NCI-H1694 (cell line): ENCODE measurements at places on chromosomes 7 and 10.
A peak's percentile ranks its signal among the peaks of the same experiment; 100 is the strongest.

GRCh38 chr10:71093531-71093930 is 118.8 kb upstream of the UNC5B start:
- DNase-seq = no peak

GRCh38 chr7:28750981-28751380 is 207.1 kb downstream of the TRIL start:
- DNase-seq = no peak

DNA sequence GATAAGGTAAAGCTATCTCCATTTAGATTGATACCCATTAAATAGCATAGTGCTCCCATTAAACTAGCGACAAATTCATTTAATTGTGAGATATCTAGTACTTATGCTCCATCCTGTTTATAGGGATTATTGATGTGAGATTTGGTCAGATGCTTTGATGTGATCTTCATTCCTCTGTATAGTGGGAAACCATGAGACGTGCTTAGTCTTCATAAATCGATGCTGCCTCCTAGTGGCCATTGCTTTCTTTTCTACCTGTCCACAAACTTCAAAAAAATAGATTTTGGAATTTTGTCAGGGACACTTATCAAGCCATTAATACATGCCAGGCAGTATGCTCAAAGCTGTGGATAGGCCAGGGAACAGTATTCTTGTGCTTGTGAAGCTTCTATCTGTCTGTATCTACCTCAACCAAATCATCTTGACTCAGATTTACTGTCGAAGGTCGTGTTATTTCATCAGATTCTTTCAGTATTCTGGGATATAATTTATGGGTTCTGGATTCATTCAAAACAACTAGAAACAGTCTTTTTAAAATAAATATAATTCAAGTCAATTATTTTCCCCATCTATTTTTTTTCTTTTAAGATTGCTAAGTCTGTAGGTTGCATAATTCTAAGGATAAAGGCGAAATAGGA is 12.0 kb downstream of the LSM8 start:
- DNase-seq = peak; percentile 73

- no peak for DNase-seq
Observed at GRCh38 chr10:17547060-17547459, 70.1 kb downstream of the HACD1 start.

DNA sequence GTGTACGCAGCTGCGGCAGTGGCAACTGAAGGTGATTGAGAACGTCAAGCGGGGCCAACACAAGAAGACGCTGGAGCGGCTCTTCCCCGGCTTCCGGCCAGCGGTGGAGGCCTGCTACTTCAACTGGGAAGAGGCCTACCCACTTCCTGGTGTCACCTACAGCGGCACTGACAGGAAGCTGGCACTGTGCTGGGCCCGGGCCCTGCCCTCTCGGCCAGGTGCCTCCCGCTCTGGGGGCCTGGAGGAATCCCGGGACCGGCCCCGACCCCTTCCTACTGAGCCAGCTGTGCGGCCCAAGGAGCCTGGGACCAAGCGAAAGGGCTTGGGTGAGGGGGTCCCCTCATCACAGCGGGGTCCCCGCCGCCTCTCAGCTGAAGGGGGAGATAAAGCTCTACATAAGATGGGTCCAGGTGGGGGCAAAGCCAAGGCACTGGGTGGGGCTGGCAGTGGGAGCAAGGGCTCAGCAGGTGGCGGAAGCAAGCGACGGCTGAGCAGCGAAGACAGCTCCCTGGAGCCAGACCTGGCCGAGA is 6.5 kb downstream of the ZSWIM8 start:
- no peak for DNase-seq

DNA sequence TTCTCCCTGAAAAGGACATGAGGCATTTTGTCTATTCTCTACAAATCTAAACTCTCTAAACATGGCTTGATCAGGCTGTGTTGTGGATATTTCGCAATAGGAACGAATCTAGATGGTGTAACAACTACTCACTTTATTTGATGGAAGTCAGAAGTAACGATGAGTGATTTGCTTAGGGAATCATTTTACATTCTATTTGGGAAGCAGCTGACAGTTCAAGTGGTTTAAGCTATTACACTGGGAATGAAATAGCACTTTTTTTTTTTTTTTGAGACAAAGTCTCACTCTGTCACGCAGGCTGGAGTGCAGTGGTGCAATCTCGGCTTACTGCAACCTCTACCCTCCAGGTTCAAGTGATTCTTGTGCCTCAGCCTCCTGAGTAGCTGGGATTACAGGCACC is 44.1 kb downstream of the NPY start:
- no peak for DNase-seq

GRCh38 chr7:2886900-2887299 is 42.8 kb upstream of the GNA12 start:
- peak; percentile 75 for DNase-seq

DNA sequence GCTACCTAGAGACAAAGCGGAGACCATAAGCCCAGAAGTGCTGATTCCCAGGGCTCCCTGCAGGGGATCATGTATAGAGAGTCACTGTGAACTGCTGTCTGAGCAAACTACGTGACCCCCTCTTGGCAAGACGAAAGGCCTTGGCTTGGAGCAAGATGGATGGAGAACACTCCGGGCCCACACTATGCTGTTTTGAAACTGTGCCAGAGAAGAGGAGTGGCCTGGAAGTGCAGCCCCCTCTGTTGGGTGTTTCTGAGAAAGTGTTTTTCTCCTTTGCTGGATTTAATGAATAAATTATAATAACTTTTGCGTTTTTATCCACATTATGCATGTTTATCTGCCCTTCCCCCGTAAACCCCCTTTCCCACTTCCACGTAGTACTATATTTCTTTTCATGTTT is 639.3 kb upstream of the GALNT17 start:
- no peak for DNase-seq

- no peak for DNase-seq
Observed at GRCh38 chr7:93364806-93365205, 132.6 kb downstream of the VPS50 start.

DNA sequence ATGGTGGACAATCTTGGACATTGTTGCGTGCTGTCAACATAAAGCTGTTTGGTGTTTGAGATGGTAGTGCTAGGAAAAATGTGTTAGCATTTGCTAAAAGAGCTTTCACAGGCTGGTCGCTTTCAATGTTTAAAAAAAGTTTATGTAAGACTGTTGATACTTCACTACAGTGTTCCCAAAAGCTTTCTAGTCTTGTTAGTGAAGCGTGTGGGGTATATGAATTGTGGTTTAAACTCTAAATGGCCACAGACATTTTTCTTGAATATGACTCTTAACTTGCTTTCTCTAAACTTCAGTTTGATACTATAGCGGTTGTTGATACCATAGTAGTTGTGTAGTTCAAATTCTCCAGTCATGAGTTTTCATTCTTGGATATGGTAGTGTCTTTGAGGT is 44.9 kb downstream of the MCU start:
- no peak for DNase-seq

GRCh38 chr7:81031996-81032395 is 113.1 kb upstream of the SEMA3C start:
- DNase-seq = no peak

GRCh38 chr7:125668321-125668993 is 738.8 kb upstream of the POT1 start:
- no peak for DNase-seq

- peak; percentile 73 for DNase-seq
Observed at GRCh38 chr7:55951637-55952351, at the start of gene MRPS17. Gene MRPS17 (plus strand): TSS chr7:55951877. CDS start chr7:55953196, 1,319 bp downstream.

- DNase-seq = no peak
Observed at GRCh38 chr7:91055219-91055618, 209.0 kb upstream of the FZD1 start.

DNA sequence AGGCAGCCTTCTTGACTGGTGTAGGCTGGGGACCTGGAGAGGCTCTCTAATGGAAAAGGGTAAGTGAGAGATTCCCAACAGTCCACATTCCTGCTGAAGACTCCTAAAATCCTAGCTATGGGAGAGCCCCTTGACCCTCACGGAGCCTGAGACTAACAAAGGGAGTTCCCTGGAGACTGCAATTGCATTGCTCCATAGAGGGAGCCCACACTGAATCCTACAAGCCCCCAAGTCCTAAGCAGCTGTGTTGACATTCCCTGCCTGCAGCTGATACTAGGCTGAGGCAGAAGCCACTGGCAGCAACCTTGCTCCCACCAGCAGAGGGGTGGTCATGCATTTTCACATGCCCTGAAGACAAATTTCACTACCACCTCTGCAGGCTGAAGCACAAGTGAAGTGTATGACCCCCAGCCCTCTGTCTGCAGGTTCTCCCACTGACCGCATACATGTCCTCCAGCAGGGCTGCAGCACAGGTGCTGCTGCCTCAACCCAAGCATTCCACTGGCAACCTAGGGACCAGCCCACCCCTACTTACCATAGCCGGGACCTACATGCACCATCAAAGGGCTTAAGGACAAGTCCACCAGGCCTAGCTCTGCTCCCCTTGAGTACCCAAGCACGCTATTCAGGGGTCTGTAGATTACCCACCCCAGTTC is 130.3 kb upstream of the SLC13A1 start:
- no peak for DNase-seq

DNA sequence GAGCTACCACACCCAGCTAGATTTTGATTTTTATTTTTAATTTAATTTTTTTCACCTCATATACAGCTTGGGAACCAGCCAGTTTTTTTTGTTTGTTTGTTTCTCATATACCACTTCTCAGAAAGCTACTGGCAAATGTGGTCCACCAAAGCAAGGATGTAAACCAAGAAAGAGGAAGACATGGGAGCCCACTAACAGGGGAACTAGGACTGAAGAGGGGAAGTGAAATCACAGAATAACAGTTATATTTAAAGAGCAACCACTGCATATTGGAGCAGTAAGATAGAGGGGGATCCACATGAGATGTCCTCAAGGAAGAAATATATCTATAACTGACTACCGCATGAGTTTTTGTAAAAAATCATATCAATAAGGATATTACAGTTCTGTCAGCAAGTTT is 10.5 kb downstream of the CPVL start:
- DNase-seq = no peak

GRCh38 chr10:33237736-33238624 is 96.5 kb downstream of the NRP1 start:
- no peak for DNase-seq

DNA sequence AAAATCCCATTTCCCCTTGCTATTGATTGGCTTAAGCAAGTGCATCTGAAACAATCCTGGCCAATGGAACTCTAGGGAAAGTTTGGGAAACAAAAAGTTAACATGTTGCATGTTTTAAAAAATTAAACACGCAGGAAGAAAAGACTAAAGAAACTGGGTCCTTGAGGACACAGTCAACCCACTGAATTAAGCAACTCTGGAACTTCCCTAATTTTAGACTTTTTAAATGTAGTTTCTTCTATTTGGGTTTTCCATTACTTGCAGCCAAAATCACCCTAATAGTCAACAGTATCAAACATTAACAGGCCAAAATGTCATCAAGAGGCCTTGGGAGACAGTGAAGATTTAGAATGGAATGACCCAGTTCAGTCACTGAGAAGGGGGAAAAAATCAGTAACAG is 40.6 kb downstream of the OSBPL3 start:
- no peak for DNase-seq

- DNase-seq = no peak
Observed at GRCh38 chr10:68336754-68337351, 4.1 kb upstream of the PBLD start.

DNA sequence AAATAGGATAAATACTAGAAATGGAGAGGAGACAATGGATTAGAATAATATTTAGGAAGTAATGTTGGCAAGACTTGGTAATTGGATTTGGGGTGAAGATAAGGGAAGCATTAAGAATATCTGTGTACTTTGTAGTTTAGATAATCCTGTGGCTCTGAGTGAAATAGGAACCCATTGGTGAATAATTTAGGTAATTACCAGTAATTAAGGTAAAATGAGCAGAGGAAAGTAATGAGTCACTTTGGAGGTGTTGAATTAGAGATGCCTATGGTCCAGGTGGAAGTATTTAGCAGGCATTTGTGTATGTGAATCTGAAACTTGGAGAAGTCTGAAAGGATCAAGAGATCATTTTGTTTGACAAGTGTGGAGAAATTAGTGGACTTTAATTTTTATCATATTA is 5.7 kb downstream of the C1GALT1 start:
- no peak for DNase-seq

DNA sequence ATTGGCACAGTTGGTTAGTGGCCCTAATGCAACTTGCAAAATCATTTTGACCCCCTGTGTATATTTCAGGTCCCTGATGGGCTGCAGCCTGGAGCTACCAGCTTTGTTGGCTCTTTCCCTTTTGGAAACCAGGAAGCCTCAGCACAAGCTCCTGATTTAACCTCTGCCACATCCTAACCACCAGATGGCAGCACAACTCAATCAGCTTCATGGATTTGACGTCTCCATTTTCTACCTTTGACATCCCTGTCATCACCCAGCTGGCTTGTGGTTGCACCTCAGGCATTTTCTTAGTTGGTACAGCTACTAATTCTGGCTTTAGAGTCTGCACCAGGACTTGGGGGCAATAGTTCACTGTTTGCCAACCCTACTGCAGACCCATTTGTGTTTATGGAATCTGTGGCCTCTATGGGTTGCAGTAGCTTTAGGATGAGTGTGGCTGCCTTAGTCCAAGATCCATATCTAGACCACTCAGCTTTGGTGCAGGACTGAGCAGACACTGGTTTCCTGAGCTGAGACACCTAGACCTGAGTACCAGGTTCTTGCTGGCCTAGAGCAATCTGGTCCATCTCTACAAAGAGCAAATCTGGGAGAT is 456.2 kb downstream of the REEP3 start:
- DNase-seq = peak; percentile 30

- DNase-seq = no peak
Observed at GRCh38 chr10:1061930-1062774, 6.0 kb downstream of the WDR37 start.

- no peak for DNase-seq
Observed at GRCh38 chr10:38003026-38003425, 7.4 kb upstream of the ZNF33A start.

- DNase-seq = no peak
Observed at GRCh38 chr7:74183653-74184450, 9.7 kb downstream of the EIF4H start.

DNA sequence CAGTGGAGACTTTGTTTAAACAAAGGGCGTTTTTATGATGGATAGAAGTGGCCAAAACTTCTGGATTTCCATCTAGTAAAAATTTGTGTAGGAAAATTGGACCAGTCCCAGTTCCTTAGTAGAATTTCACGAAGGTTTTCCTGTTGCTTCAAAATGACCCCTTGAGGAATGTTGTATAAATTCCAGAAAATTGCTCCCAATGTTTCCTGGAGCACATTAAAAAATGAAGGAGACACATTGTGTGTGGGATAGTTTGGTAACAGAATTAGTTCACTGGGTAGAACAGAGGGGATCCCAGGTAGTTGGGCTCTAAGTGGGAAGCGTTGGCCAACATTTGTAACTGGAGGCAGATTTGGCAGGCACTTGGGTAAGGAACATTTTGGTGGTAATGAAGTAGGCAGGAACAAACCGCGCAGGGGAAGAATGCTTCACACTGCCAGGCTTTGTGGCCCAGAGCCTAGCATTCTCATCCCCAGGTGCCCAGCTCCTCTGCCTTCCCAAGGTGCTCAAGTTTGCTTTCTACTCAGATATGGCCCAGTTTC is 758.6 kb downstream of the AUTS2 start:
- no peak for DNase-seq

DNA sequence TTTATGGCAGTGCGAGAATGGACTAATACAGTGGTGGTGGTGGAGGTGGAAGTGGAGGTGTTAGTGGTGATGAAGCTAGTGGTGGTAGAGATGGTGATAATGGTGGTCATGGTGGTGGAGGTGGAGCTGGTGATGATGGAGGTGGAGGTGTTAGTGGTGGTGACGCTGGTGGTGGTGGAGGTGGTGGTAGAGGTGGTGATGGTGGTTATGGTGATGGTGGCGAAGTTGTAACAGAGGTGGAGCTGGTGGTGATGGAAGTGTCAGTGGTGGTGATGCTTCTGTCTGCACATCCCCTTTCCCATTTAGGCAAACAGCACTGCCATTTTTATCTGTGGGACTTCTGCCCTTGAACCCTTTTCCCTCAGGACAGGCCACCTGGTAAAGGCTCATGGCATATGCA is 7.4 kb upstream of the PTPRN2 start:
- DNase-seq = no peak

- no peak for DNase-seq
Observed at GRCh38 chr7:47148536-47149207, 433.2 kb downstream of the TNS3 start.
